ENCODE measurements at places on chromosomes 1 and 21.

DNA sequence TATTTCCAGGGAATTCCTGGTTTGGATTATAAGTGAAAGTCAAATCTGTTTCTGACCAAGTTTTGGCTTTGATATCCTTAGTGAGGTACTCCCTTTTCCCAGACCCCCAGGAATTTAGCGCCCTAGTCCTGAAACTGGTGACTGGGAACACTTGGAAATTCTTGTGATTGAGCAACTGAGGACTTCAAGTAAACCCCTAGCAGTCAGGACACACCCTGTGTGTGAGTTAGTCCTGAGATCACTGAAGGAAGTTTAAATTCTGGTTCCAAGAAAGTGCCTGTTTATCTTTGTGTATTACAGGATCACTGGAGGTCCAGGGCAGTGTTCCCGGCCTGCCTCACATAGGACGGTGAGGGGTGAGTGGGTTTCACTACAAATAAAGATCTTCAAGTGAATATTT, 95.1 kb upstream of the F3 start:
- no peak for DNase-seq

DNA sequence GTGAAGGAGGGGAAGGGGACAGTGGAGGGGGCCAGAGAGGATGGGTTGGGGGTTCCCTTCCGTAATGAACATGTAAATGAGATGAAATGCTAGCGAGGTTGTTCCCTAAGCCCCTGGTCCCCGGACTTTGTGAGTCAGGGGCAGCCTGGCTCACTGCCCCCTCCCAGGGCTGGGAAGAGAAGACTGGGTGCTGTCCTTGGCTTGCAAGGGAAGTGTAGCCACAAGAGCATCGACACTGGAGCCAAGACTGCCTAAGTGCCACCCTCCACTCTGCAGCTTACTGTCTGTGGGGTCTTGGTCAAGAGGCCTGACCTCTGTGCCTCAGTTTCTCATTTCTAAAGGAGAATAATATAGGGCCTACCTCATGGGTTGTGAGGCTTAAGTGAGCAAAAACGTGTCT, 483 bp downstream of the PEAR1 start:
- peak; percentile 49 for DNase-seq

DNA sequence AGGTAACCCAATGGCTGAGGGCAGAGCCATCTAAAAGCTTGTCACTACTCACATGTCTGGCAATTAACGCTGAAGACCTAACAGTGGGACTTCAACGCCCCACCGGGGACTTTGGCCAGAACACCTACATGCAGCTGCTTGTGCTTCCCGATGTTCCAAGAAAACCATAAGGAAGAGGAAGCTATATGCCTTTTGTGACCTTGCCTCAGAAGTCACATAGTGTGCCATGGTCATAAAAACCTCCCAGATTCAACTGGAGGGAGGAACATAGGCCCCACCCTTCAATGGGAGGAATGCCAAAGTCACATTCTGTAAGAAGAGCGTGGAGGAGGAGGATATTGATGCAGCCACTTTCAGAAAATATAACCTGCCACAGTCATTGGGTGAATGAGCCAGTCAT, 147.8 kb upstream of the MAGI3 start:
- no peak for DNase-seq

DNA sequence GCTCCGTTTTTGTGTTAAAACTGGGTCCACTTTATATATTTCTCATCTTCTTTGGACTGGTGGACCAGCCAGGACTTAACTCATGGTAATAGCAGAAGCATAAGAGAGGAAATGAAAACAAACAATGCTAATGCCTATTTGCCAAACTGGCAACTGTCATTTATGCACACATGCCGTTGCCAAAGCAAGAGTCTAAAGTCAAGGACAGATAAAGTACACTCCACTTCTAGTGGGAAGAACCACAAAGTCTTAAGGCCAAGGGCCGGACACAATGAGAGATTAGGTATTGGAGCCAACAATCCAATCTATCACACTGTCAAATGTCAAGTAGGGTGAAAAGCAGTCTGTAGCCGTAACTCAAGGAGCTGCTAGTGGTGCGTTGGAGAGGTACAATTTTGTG, 157.7 kb downstream of the LYPLAL1 start:
- no peak for DNase-seq

DNA sequence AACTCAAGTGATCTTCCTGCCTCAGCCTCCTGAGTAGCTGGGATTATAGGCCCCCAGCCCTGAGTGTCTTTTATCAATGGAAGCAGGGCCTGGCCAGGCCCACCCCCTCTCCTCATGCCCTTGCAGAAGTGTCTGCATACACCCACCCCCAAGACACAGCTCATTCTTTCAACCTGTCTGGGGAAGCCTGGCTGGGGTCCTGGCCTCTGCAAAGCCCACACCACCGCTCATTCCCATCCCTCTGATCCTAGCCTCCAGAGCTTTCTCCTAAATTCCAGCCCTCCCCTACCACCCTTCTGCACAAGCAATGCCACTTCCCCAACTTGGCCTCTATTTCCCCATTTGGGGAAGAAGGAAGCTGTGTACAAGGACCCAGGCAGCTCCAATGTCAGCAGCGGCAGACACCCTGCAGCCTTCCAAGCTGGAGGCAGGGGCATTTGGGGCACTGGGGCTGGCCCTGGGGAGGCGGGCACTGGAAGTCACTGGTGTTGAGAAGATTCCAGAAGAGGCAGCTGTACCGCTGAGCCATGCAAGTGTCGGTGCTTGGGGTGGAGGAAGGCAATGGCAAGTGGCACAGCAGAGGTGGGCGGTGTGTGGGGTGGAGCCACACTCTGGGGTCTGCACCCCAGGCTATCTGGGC, 33.7 kb upstream of the ARF1 start:
- no peak for DNase-seq

- no peak for DNase-seq
Measured at GRCh38 chr1:82299056-82299455, 498.3 kb downstream of the ADGRL2 start.

GRCh38 chr1:194295685-194296084, 1109.3 kb upstream of the B3GALT2 start:
- DNase-seq: peak; percentile 14

DNA sequence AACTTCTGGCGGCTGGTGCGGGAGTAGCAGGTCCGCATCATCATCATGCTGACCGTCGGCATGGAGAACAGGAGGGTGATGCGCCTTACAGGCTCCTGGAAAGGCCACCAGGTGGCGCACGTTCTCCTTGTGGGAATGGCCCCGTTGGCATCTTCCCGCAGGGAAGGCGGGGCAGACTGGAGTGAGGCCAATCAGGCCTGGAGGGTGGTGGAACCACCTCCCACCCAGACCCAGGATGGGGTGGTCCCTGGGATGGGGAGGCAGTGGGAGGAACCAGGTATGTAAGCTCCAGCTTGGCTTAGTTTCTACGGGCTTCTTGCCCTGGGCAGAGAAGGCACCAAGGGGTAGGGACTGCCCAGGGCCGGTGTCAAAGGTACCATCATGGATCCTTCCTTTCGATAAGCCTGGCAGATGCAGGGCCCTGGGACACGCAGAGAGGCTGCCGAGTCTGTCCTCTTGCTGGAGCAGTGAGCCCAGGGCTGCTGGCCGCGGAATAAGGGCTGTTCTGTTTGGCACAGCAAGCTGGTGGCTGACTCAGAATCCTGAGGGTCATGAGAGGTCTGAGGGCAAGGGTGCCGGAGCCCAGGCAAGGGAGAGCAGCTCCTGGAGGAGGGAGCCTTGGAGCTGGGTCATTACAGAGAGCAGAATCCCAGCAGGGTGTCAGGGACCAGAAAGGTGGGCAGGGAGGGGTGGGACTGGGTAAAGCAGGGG, 8.7 kb upstream of the LGR6 start:
- DNase-seq: peak; percentile 80

GRCh38 chr1:234632225-234632624, 22.2 kb upstream of the IRF2BP2 start:
- no peak for DNase-seq

DNA sequence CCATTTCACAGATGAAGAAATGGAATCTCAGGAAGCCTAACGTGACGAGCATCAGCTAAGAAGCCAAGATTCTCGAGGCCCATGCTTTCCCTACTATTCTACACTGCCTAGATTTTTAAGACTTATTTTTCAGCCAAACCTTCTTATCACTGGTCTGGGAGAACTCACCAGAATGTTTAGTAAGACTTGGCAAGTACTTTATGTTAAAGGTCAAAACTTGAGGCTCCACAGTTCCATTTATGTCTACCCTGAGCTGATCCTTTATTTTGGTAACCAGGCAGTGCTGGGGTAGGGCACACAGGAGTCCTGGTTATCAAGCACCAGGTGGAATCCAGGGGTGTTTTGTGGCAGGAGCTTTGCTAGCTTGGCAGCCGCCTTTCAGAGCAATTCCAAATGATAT, 16.8 kb downstream of the PLXNA2 start:
- DNase-seq: no peak

- no peak for DNase-seq
Measured at GRCh38 chr1:217115404-217116380, 392.5 kb upstream of the ESRRG start.

Measured in hematopoietic multipotent progenitor cell treated with erythropoietin and hydrocortisone succinate and interleukin-3 and kit ligand, for 17 days (in vitro differentiated cells).